ENCODE measurements at places on chromosomes 4 and X. TPM values are rescaled to one million over a fixed set of nuclear protein-coding genes. Genes with fewer than 3 reads are reported as not detected.

GRCh38 chr4:84482564-84483563 lies 16.2 kb downstream of the NKX6-1 start:
- H3K4me3 ChIP-seq: peak overlapping the region; percentile 16
- no peaks in the 10 kb centered on the region for H3K4me1 ChIP-seq
- peaks cover 54% of the 10 kb centered on the region for H3K27me3 ChIP-seq
- peak; percentile 43 for DNase-seq
- no peaks in the 10 kb centered on the region for H3K36me3 ChIP-seq

- no peaks in the 10 kb centered on the region for H3K27me3 ChIP-seq
- no peak overlapping the region for H3K27ac ChIP-seq
- H3K4me1 ChIP-seq: no peaks in the 10 kb centered on the region
- no peaks in the 10 kb centered on the region for H3K36me3 ChIP-seq
- no peak overlapping the region for H3K4me3 ChIP-seq
These were observed 28.0 kb downstream of the ING2 start for GRCh38 chr4:183532821-183533220.

GRCh38 chrX:112751076-112751475 lies 71.3 kb upstream of the LHFPL1 start:
- no peak for DNase-seq
- no peak overlapping the region for H3K4me3 ChIP-seq
- H3K36me3 ChIP-seq: no peaks in the 10 kb centered on the region
- no peaks in the 10 kb centered on the region for H3K27me3 ChIP-seq

DNA sequence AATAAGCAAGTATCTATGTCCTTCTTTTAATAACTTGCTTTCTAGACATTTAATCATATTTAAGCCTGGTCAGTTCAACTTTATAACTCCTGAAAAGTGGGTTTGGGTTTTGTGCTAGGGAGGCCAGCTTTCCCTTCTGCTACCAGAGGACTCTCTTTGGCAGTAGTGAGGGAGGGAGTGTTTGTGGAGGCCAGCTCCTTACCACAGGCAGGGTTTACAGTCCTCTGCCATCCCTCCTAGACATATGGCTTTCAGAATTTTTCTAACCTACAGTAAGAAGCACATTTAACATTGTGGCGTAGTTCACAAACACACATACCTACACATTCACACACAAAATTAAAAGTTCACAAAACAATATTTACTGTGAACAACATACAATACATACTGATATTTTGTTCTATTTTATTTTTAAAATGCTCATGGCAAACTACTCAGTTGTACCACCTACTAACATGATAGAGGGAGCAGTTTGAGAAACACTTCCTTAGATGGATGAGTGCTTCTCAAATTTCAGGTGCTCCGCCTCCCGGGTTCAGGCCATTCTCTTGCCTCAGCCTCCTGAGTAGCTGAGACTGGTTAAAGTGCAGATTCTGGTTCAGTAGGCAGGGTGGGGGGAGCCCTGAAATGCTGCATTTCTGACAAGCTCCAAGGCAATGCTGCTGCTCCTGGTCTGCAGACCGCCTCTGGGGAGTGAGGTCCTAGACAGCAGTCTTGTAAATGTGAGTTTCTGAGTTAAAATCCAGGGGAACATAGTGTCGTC lies 86.7 kb downstream of the PTTG2 start:
- H3K4me1 ChIP-seq: no peaks in the 10 kb centered on the region
- no peak for DNase-seq

DNA sequence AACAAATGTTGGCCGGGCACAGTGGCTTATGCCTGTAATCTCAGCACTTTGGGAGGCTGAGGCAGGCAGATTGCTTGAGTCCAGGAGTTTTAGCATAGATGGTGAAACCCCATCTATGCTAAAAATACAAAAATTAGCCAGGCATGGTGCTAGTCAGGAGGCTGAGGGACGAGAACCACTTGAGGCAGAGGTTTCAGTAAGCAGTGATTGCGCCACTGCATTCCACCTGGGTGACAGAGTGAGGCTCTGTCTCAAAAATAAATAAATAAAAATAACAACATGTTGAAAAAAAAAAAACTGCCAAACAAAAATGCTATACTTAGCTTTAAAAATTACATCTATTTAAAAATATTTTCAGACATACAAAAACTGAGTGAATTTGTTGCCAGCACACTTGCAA lies 374.2 kb upstream of the SMIM31 start:
- DNase-seq: no peak
- no peak overlapping the region for H3K4me3 ChIP-seq
- H3K27ac ChIP-seq: no peak overlapping the region
- H3K4me1 ChIP-seq: no peaks in the 10 kb centered on the region

GRCh38 chr4:15778289-15779241 lies at the start of gene CD38:
Gene CD38 (plus strand): TSS chr4:15778328. CDS start chr4:15778415, 87 bp downstream.
- H3K27ac ChIP-seq: peak within 1 kb of the TSS; percentile 66
- peak; percentile 38 for DNase-seq
- peaks cover 3% of the 10 kb centered on the region for H3K4me1 ChIP-seq
- H3K27me3 ChIP-seq: no peaks in the 10 kb centered on the region
- H3K4me3 ChIP-seq: peak within 1 kb of the TSS; percentile 42
- no peaks in the 10 kb centered on the region for H3K36me3 ChIP-seq

GRCh38 chr4:137678796-137679195 lies 146.5 kb upstream of the PCDH18 start:
- no peak overlapping the region for H3K27ac ChIP-seq
- no peaks in the 10 kb centered on the region for H3K36me3 ChIP-seq
- no peaks in the 10 kb centered on the region for H3K27me3 ChIP-seq

GRCh38 chrX:129800186-129800585 lies 20.4 kb downstream of the SASH3 start:
- H3K36me3 ChIP-seq: peaks cover 35% of the 10 kb centered on the region
- no peak for DNase-seq
- no peak overlapping the region for H3K4me3 ChIP-seq
- H3K4me1 ChIP-seq: peaks cover 1% of the 10 kb centered on the region

DNA sequence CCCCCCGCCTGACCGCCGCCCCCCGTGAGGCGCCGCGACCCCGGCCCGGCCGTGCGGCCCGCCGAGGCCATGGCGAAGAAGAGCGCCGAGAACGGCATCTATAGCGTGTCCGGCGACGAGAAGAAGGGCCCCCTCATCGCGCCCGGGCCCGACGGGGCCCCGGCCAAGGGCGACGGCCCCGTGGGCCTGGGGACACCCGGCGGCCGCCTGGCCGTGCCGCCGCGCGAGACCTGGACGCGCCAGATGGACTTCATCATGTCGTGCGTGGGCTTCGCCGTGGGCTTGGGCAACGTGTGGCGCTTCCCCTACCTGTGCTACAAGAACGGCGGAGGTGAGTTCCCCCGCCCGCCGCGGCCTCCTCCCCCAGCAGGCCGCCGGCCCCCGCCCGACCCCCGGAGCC lies 780 bp downstream of the SLC6A8 start:
- no peak for DNase-seq
- H3K4me3 ChIP-seq: peak overlapping the region; percentile 41
- no peak overlapping the region for H3K27ac ChIP-seq
- peaks cover 40% of the 10 kb centered on the region for H3K36me3 ChIP-seq
- no peaks in the 10 kb centered on the region for H3K27me3 ChIP-seq
- no peaks in the 10 kb centered on the region for H3K4me1 ChIP-seq

DNA sequence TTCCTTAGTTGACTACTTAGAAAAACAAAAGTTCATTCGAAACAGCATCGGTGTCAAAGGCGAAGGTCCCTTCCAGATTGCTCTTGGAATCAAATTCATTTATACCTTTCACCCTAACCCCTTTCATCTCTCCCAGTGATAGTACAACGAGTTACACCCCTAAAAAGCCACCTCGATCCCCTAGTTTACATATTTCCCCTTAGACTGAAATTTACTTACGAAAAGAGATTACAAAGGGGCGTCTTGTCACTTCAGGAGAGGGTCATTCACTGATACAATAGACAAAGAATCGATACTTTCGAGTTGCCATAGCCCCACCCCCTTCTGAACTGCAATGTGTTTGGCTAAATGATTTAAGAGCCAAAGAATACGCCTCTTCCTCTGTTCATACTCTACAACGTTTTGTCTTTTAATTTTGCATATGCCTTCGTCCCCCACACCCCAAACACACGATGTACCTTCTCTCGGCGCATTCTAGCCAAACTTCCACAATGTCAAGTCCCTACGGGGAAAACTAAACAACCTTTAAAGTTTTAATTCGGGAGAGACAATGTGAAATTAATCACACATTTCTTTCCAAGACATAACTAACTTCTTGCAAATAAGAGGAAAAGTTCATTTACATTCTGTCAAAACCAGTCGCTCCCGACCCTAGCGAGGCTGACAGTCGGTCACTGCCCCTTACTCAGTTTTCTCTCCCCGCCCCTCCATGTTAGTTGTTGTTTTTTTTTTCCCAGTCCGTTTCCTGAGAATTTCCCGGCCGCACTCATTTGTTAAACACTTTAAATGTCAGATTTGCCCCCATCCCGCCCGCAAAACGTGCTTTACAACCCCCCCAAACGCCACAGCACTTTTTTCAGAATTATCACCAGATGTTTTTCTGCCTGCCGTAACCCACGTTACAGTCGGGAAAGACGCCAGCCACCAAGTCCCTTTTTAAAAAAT lies 88.6 kb downstream of the HPRT1 start:
- H3K36me3 ChIP-seq: no peaks in the 10 kb centered on the region
- DNase-seq: peak; percentile 24
- H3K27me3 ChIP-seq: peaks cover 76% of the 10 kb centered on the region
- peak overlapping the region; percentile 61 for H3K27ac ChIP-seq
- H3K4me1 ChIP-seq: peaks cover 11% of the 10 kb centered on the region

GRCh38 chr4:37584493-37585060 lies 101.6 kb downstream of the RELL1 start:
- no peaks in the 10 kb centered on the region for H3K27me3 ChIP-seq
- H3K4me1 ChIP-seq: no peaks in the 10 kb centered on the region

- no peaks in the 10 kb centered on the region for H3K36me3 ChIP-seq
- no peak overlapping the region for H3K27ac ChIP-seq
- no peak for DNase-seq
- no peaks in the 10 kb centered on the region for H3K27me3 ChIP-seq
- H3K4me3 ChIP-seq: no peak overlapping the region
These were observed 103.1 kb upstream of the TEX13D start for GRCh38 chrX:124229374-124229773.

- H3K27me3 ChIP-seq: no peaks in the 10 kb centered on the region
- H3K27ac ChIP-seq: no peak overlapping the region
- no peaks in the 10 kb centered on the region for H3K36me3 ChIP-seq
- no peak overlapping the region for H3K4me3 ChIP-seq
- peak; percentile 14 for DNase-seq
These were observed 556.7 kb upstream of the BOD1L1 start for GRCh38 chr4:14184265-14184664.

DNA sequence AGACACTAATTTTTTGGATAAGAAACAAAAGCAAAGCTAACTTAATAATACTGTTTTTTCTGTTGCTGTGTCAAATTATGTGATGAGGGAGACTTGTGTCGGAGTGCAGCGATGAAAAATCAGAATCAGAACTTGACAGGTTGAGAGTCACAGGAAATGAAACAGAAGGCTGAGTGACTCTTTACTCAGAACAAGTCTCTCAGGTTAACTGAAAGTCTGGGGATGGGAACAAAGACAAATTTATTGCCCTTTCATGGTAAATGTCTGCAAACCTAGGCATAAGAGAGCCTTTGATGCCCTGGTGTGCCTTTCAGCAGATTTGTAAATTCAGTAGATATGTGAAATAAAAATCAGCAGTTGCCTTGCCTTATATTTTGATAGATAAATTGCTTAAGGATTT lies 96.0 kb downstream of the ADGRL3 start:
- DNase-seq: no peak
- no peaks in the 10 kb centered on the region for H3K4me1 ChIP-seq
- no peaks in the 10 kb centered on the region for H3K27me3 ChIP-seq
- H3K27ac ChIP-seq: no peak overlapping the region
- no peak overlapping the region for H3K4me3 ChIP-seq

GRCh38 chr4:26330946-26331345 lies 10.1 kb downstream of the RBPJ start:
- H3K4me3 ChIP-seq: no peak overlapping the region
- no peaks in the 10 kb centered on the region for H3K36me3 ChIP-seq
- no peaks in the 10 kb centered on the region for H3K27me3 ChIP-seq
- H3K4me1 ChIP-seq: peaks cover 8% of the 10 kb centered on the region

ZNF711 gene
- polyA plus RNA-seq: 2.0 TPM

SSX3 gene
- polyA plus RNA-seq: not detected

EVC2 gene
- polyA plus RNA-seq: 1.3 TPM

ADH1A gene
- 0.16 TPM for polyA plus RNA-seq

PDE5A gene
- polyA plus RNA-seq: 8.6 TPM

SMIM10L2A gene
- not detected for polyA plus RNA-seq

CT83 gene
- not detected for polyA plus RNA-seq

CFAP99 gene
- polyA plus RNA-seq: not detected

ITIH6 gene
- not detected for polyA plus RNA-seq

SSX4B gene
- polyA plus RNA-seq: not detected

AADAT gene
- polyA plus RNA-seq: not detected

SSX4 gene
- polyA plus RNA-seq: not detected

Measured in small intestine (tissue), 16 donors.